ENCODE measurements at places on chromosomes 5 and 9. TPM values are rescaled to one million over a fixed set of nuclear protein-coding genes. Genes with fewer than 3 reads are reported as not detected.

PROP1 gene
- not detected for total RNA-seq

- no peak overlapping the region for H3K4me3 ChIP-seq
- DNase-seq = no peak
- no peaks in the 10 kb centered on the region for H3K4me1 ChIP-seq
- no peaks in the 10 kb centered on the region for H3K27me3 ChIP-seq
- no peaks in the 10 kb centered on the region for H3K36me3 ChIP-seq
- no peak overlapping the region for H3K27ac ChIP-seq
These were observed 2007.1 kb downstream of the EFNA5 start for GRCh38 chr5:105663671-105664070.

DNA sequence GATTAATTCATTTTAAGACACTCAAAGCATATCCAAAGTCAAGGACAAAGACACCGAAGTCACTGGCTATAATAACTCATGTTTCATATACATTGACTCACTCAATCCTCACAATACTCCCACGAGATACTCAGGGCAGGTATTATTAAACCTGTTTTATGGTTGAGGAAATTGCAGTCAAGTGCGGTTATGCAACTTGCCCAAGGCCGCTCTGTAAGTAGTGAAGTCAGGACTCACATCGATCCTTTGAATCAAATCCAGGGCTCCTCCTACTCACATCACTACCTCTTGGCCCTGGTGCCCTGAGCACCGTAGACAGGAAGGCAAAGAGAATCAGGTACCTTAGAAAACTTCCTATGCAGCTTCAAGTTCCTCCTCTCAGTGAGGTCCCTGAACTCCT is 87.8 kb upstream of the APC start:
- H3K4me3 ChIP-seq = no peak overlapping the region
- H3K36me3 ChIP-seq = no peaks in the 10 kb centered on the region
- no peaks in the 10 kb centered on the region for H3K4me1 ChIP-seq
- H3K27ac ChIP-seq = no peak overlapping the region

- H3K4me3 ChIP-seq = no peak overlapping the region
- no peak overlapping the region for H3K27ac ChIP-seq
- DNase-seq = no peak
- no peaks in the 10 kb centered on the region for H3K27me3 ChIP-seq
- no peaks in the 10 kb centered on the region for H3K36me3 ChIP-seq
- no peaks in the 10 kb centered on the region for H3K4me1 ChIP-seq
These were observed 403.9 kb downstream of the ZNF608 start for GRCh38 chr5:124342584-124342983.

- no peak for DNase-seq
- H3K27ac ChIP-seq = no peak overlapping the region
- no peak overlapping the region for H3K4me3 ChIP-seq
- H3K4me1 ChIP-seq = peaks cover 18% of the 10 kb centered on the region
- no peaks in the 10 kb centered on the region for H3K36me3 ChIP-seq
These were observed 1.5 kb downstream of the RNF208 start for GRCh38 chr9:137220317-137221094.

ERCC6L2 gene
- 27.7 TPM for total RNA-seq

DNA sequence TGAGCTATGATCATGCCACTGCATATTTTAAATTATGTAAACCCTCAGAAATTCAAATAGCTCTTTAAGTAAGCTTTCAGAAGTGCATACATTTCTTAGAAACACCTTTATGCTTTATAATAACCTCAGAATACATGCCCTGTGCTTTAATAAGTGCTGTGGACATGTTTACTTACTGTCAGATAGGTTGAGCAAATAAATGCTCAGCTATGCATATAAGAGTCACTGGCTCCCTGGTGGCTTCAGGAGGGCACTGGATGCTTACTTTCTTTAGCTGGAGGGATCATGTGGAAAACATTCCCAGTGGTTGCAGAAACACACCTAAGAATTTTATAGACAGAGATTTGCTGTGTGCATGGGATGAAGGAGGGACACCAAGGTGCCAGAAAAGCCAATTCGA is 74.4 kb downstream of the PDE6A start:
- no peak overlapping the region for H3K4me3 ChIP-seq
- no peak for DNase-seq
- H3K27me3 ChIP-seq = peaks cover 11% of the 10 kb centered on the region
- H3K27ac ChIP-seq = no peak overlapping the region

ANKRD18A gene
- total RNA-seq = 3.1 TPM
